ENCODE measurements at places on chromosomes 6 and 20.

- DNase-seq, result no peak
These were observed 47.0 kb downstream of the ENPP1 start for GRCh38 chr6:131854803-131855202.

GRCh38 chr6:5656226-5656625 is 350.5 kb downstream of the NRN1 start:
- DNase-seq, result no peak

DNA sequence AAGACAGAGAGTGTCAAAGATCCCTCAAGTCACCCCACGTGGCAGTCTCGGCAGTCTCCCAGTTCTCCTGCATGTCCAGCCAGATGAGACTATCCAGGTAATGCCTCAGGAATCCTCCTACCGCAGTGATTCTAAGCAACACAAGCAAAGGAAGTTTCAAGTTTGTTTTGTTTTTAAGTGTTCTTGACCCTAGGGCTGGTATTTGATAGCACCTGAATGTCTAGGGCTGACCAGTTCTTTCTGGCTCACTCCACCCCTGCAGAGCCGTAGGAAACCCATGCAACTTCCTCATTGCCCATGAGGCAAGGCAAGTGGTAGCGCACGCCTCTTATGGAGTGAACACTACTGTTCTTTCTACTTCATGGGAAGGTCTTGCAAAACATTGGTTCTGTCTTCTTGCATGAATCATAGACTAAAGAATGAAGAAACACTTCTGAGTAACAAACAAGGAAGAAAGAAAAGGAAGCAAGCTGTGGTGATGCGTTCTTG is 24.8 kb upstream of the FOXQ1 start:
- DNase-seq, result no peak

DNA sequence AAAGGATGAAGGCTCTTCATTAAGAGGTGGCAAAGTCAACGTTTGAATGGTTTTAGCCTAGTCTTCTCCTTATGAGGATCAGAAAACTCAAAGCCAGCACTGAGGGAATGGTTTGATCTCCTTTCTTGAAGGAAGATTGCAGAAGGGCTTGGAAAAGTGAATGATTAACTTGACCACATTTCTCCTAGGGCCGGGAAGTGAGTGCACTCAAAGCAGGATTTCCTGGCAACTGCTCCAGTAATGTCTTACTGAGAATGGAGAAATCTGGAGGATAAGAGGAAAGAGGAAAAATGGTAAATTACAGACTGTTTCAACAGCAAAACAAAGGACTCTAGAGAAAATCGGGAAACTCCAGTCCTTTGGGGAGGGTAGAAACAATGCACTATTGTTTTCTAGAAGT is 189.0 kb upstream of the FOXA2 start:
- no peak for DNase-seq

DNA sequence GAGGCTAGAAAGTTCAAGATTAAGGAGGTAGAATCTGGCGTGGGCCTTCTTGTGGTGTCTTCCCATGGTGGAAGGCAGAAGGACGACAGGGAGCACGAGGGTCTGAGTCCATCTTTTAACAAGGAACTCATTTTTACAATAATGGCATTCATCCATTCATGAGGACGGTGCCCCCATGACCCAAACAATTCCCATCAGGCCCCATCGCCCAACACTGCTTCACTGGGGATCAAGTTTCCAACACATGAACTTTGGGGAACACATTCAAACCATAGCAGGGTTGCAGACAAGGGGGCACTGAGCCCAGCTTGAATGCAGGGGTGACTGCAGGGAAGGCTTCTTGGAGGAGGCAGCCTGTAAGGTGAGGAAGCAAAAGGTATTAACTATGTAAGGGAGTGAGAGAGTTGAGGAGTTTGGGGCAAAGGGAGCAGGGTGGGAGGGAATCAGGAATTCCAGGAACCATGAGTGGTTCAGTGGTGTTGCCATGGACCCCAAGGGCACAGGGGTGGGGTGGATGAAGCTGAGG is 5.5 kb downstream of the RAB44 start:
- DNase-seq, result no peak

DNA sequence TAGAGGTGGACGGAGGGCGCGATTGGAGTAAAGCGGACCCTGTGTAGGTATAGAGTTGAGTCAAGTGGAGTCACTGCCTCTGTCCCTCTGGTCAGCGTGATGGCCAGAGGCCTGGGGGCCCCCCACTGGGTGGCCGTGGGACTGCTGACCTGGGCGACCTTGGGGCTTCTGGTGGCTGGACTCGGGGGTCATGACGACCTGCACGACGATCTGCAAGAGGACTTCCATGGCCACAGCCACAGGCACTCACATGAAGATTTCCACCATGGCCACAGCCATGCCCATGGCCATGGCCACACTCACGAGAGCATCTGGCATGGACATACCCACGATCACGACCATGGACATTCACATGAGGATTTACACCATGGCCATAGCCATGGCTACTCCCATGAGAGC is 479 bp downstream of the SLC39A7 start:
- no peak for DNase-seq

- no peak for DNase-seq
These were observed 44.5 kb downstream of the RAMACL start for GRCh38 chr6:166541876-166542579.

DNA sequence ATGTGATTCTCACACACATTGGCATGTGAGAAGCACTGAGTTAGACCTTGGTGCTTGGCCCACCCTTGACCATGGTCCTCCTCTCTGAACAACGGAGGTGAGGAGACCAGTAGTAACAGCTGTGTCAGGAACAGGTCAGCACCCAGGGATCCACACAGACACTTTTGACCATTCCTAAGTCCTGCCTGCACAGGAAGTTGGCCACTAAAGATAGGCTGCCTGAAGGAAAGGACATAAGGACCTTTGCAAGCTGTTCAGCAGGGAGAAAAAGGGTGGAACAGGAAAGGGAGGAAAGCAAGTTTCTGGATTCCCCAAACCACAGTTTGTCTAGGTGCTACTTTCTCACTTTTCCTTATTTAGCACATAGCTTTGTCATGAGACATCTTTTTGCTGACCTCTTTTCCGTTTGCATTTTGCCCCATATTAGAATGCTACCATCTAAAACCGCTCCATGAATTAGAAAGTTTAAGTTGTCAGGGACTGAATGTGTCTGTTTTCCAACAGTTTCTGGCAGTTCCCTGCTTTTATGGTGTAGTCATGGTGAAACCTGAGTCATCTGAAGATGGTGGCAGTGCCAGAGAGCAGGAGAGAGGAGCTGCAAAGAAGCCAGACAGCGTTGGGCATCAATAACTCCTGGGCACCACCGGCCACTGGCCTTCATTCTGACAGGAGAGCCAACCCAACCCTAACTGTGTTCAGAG is 1.1 kb upstream of the CD109 start:
- peak; percentile 20 for DNase-seq

DNA sequence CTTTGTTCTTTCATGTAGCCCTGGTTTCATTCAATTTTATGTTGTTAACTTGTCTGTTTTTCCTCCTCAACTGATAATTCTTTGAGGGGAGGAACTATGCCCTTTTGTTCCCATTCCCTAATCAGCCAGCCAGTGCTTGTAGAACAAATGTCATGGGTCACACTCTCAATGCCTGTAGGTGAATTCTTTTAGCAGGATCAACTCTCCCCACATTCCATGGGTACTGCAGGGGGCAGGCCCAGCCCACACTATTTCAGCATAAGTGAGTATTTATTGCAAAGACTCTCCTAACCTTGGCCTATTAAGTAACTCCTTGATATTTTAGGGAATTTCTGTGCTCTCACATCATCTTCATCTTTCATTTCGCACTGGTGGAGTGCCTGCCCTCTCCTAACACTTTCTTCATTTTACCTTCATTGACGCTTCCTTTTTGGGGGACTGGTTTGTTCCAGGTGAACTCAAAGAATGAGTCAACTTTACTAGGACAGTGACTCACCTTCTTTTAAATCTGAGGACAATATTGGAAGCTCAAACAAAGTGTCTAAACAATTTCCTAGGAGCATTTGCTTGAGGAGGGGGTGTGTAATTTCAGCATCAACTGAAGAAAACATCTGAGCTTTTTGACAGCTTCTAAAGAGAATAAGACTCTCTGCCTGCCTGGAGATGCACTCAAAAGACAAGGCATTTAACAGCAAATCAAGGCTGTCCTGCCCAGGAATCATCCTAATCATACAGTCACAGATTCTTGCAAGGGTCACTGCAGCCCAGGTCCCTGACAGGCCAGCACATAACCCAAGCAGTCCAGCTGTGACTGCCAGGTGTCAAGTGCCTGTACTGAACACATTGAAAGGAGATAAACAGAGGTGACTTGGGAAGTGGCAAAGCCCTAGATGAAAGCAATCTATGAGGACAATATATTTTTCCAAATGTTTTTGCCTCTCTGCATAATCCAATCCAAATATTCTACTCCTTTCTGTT is 263.9 kb upstream of the PRND start:
- DNase-seq, result no peak

DNA sequence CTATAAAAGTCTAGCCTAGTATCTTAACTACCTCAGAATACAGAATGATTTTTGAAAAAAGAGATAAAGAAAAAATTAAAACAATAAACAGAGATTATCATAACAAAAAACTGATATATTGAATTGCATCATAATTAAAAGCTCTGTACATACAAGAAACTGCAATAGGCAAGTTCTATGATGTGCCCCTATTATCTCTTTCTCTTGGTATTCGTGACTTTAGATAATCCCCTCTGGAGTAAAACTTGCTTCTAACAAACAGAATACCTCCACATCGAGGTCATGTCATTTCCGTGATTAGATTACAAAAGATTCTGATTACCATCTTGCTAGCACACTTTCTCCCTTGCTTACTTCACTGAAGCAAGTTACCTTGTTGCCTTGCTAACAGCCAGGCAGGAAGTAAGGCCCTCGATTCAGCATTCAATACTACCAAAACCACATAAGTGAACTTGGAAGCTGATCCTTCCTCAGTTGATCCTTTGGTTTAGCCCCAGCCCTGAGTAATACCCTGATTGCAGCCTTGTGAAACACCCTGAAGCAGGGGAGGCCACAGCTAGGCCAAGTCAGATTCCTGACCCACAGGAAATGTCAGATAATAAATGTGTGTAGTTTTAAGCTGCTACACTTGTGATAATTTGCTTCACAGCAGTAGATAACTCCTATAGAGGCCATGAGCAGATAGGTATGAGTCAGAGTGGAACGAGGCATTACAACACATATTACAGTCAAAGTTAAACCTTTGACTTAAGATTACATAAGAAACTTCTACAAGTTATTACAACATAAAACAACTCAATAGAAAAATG is 53.7 kb upstream of the TMX4 start:
- no peak for DNase-seq

DNA sequence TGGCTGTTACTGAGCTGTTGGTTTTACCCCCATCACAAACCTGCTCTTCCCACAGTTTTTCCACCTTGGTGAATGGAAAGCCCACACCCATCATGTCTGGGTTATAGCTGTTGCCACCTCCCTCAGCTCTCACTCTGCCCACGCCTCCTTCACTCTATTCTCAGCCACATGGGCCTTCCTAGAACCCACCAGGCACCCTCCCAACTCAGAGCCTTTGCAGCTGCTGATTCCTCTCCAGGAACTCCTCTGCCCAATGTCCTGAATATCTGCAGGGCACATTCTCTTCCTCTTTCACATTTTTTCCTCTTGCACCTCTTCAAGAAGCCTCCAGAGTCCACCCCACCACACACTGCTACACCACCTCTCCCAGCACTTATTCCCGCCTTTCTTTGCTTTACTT is 177.4 kb downstream of the TBXT start:
- no peak for DNase-seq

- no peak for DNase-seq
These were observed at the start of gene KCNS1 for GRCh38 chr20:45100563-45101245. Gene KCNS1 (minus strand): TSS chr20:45101127. CDS start chr20:45099236, 1,891 bp downstream.

DNA sequence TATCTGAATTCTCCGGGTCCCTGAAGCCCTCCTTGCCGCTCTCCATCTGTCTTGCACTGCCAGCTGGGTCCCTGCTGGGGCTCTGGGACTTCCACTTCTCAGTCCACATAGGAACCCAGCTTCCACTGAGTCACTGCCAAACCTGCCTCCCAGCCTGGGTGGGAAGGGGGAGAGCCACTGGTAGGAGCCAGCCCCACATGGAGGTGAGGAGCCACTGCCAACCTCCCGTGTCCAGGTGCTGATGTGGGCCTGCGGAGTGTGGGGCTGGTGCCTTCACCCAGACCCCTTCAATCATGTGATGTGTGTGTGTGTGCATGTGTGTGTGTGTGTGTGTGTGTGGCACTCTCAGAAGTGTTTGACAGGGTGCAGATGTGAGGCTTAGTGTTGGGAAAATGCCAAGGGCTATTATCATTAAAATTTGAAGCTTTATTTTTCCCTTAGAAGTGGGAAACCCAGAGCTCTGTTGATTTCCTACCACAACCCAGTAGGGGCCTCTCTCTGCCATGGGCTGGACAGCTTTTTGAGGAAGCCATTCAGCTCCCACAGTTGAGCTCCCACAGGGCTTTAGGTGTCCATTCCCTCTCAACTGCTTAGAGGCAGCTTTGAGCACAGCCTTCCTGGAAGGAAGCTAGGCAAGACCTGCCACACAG is 9.3 kb upstream of the SGK2 start:
- no peak for DNase-seq

GRCh38 chr6:136180704-136181511 is 69.2 kb downstream of the MTFR2 start:
- DNase-seq, result no peak

DNA sequence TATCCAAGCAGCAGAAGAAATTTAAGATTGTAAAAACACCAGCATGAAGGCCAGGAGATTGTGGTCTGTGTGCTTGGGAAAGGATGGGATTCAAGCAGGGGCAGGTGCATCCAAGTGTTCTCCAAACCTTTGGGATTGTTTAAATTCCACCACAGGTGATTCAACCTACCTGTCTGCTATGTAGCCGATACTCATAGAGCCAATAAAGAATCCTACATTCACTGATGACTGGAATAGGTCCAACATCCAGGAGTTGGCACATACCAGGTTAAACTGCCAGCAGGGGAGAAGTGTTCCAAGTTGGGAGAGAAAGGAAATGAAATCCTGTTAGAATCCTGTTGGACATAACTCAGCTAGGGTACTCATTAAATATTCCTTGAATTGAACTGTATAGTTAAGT is 2.2 kb downstream of the SLC22A2 start:
- DNase-seq, result no peak

GRCh38 chr20:64040231-64041039 is 4.5 kb downstream of the C20orf204 start:
- DNase-seq, result no peak

DNA sequence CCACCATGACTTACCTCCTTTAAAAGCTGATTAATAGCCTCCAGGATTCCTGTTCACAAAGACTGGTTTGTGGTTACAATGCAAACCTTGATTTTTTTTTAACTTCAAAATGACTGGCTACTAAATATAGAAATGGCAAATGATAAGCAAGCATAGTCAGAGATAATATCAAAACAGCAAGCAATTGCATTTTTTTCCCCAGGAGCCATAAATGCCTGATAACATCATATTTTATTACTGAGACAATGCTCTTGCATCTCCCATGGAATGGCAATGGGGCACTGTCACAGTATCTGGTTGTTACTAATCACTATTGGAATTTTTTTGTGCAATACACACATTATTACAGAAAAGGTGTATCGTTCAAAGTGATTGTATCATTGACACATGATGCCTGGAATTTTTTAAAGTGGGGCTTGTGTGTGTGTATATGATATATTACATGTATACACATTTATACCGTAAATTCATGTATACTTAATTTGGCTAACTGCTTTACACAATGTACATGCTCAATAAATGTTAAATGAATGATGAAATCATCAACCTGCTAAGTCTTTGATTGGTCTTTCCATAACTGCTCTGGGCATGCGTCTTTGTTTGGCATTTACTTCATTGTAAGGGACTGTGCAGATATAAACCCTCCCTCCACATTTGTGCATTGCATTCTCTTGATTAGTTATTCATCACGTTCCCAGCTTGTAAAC is 980 bp upstream of the SALL4 start:
- DNase-seq, result no peak

- DNase-seq, result no peak
These were observed 68.5 kb downstream of the PLEKHG1 start for GRCh38 chr6:150667977-150668716.
